HCT116 (cell line): ENCODE measurements at places on chromosomes 4 and X. TPM values are rescaled to one million over a fixed set of nuclear protein-coding genes. Genes with fewer than 3 reads are reported as not detected.

DNA sequence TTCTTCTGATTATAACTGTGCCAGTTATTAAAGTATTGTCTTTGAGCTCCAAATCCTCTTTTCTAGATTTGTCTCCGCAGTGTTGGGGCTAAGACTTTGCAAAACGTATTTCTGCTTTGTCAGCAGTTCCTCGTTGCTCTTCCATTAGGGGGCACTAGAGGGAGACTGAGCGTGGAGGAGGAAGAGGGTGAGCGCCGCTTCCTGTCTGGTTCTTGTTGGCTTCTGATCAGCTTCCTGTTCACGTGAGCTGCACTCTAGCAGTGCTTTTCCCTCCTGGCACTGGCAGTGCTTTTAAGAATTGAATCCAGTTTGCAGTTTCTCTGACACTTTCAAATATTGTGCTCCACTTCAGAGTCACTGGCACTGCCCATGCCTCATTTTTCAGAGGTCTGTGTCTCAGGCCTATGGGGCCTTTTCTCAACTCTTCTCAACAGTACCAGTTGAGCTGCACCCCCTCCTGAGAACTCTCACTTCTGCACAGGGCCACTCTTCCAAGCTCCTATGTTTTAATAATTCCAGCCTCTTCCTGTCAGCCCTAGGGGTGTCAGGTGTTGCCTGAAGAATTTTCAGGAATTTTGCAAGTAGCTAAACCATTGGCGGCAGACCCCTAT is 54.4 kb upstream of the LCORL start:
- H3K4me3 ChIP-seq: no peak overlapping the region
- H3K27ac ChIP-seq: no peak overlapping the region

DNA sequence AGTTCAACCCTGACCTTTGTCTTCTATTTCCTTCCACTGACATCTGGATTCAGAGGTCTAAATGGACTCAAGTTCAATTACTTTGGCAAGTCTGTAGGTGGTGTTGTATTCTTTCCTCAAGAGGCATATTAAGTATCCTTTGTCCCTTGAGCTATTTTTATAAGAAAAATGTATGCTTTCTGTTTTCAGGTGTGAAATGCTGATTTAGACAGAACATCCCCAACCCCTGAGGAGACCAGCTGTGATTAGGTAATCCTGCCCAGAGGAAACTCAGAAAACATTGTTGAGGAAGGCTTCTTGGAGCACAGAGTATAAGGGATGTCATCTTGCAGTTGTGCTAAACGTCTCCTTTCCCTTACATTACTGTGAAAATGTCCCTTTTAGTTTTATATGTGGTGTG is 46.6 kb upstream of the EGFL6 start:
- H3K36me3 ChIP-seq: no peaks in the 10 kb centered on the region
- no peaks in the 10 kb centered on the region for H3K27me3 ChIP-seq
- no peaks in the 10 kb centered on the region for H3K4me1 ChIP-seq
- no peak overlapping the region for H3K27ac ChIP-seq

GRCh38 chr4:153781280-153781679 is 7.6 kb downstream of the SFRP2 start:
- H3K36me3 ChIP-seq: no peaks in the 10 kb centered on the region
- no peak for DNase-seq
- H3K4me3 ChIP-seq: no peak overlapping the region
- no peak overlapping the region for H3K27ac ChIP-seq

- H3K27me3 ChIP-seq: no peaks in the 10 kb centered on the region
- no peak for DNase-seq
- H3K4me1 ChIP-seq: peaks cover 10% of the 10 kb centered on the region; the same call in 1 of the 2 replicates
- no peak overlapping the region for H3K4me3 ChIP-seq
- no peak overlapping the region for H3K27ac ChIP-seq
These were observed 3.0 kb upstream of the SLC25A6 start for GRCh38 chrX:1394731-1395501.

- no peak overlapping the region for H3K27ac ChIP-seq
- H3K4me3 ChIP-seq: no peak overlapping the region
- no peak for DNase-seq
- H3K4me1 ChIP-seq: no peaks in the 10 kb centered on the region
- H3K36me3 ChIP-seq: no peaks in the 10 kb centered on the region
These were observed 54.4 kb upstream of the ACTRT1 start for GRCh38 chrX:128106630-128107029.

The USP9X gene
- 52.4 TPM for total RNA-seq
